DMS79 treated with DMSO at 0.1 percent for 48 hours (cell line): ENCODE measurements at places on chromosomes 13 and 19.
A peak's percentile ranks its signal among the peaks of the same experiment; 100 is the strongest.

DNA sequence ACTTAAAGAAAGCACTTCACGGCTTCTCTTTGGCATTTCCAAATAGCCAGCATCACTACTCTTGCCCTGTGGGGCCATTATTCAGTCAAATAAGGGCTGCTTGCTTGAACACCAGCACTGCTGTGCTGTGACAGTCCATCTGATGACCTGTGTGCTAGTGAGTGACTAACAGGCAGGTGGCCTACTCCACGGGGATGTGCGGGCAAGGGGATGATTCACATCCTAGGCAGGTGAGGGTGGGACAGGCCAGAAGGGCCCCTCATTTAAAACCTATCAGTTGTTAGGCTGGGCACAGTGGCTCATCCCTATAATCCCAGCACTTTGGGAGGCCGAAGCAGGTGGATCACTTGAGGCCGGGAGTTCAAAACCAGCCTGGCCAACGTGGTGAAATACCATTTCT lies 8.2 kb downstream of the CCNE1 start:
- no peak for DNase-seq

- DNase-seq = peak; percentile 99
These were observed at the start of gene DNAJC3 for GRCh38 chr13:95676762-95677563. TSS of gene DNAJC3 (plus strand) at chr13:95677139. CDS start at chr13:95677256, 117 bp downstream.

- DNase-seq = no peak
These were observed 698.0 kb downstream of the PCDH9 start for GRCh38 chr13:66532146-66532545.

- peak; percentile 57 for DNase-seq
These were observed 286.6 kb downstream of the PCDH20 start for GRCh38 chr13:61128850-61129645.

DNA sequence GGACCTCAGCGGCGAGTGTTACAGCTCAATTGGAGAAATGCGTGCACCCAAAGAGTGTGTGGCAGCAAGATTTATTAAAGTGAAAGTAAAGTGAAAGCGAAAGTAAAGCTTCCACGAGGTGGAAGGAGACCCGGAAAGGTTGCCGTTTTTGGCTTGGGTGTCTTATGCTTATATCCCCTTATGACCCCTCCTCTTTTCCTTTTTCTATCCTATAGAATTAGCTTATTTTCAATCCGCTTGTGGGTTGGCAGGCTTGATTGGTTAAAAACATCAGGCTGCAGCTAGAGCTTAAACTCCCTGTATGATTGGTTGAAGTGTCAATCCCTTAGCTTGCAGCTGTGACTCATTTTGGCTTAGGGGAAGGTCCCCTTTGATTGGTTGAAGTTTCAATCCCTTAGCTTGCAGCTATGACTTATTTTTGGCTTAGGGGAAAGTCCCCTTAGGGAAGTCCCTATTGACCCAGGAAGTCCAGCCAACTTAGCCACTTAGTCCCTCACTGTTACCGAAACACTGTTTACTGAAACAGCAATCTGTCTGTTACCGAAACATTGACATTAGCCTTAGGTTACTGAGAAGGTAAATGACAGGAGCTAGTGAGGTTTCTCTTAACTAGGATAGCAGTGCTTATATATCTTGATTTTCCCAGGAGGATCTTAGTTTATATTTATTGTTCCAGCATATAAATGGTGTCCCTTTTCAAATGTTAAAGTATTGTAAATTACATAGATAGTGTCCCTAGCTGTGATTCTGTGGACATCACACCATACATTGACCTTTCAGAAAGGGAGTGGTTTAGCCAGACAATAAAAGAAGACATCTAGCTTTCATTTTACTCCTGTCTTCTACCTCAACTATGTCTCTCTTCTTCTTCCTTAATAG lies 575.8 kb downstream of the DACH1 start:
- DNase-seq = peak; percentile 39

GRCh38 chr19:51948975-51949374 lies 21.7 kb downstream of the ZNF613 start:
- DNase-seq = no peak

- no peak for DNase-seq
These were observed 238.0 kb upstream of the SOX21 start for GRCh38 chr13:94950303-94950702.

DNA sequence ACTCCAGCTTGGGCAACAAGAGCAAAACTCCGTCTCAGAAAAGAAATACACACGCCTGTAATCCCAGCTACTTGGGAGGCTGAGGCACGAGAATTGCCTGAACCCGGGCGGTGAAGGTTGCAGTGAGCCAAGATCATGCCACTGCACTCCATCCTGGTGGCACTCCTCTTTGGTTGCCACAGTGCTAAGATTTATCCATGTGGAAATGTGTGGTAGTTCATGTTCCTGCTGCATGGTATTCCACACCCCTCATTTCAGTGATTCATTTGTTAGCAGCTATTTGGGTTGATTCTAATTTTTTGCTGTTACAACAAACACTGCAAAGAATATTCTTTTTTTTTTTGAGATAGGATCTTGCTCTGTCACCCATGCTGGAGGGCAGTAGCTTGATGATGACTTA lies 12.1 kb downstream of the IFNL3 start:
- DNase-seq = no peak

DNA sequence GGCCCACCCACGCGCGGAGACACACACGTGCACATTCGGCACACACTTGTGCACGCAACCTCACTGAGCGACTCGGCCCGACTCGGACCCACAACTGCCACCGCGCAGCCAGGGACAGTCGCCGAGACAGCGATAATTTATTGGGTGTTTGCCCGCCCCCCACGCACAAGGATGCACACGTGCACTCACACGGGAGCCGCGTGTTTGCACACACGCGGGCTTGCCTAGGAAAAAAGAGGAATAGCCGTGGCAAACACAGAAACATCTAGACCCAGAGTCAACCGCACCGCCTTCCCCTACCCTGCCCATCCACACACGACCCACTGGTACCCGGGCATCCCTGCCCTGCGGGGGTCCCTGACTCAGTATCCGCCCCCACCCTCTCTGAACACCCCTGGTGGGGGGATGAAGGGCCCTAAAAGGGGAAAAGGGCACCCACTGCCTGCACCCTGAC lies 1.1 kb upstream of the SSBP4 start:
- no peak for DNase-seq

DNA sequence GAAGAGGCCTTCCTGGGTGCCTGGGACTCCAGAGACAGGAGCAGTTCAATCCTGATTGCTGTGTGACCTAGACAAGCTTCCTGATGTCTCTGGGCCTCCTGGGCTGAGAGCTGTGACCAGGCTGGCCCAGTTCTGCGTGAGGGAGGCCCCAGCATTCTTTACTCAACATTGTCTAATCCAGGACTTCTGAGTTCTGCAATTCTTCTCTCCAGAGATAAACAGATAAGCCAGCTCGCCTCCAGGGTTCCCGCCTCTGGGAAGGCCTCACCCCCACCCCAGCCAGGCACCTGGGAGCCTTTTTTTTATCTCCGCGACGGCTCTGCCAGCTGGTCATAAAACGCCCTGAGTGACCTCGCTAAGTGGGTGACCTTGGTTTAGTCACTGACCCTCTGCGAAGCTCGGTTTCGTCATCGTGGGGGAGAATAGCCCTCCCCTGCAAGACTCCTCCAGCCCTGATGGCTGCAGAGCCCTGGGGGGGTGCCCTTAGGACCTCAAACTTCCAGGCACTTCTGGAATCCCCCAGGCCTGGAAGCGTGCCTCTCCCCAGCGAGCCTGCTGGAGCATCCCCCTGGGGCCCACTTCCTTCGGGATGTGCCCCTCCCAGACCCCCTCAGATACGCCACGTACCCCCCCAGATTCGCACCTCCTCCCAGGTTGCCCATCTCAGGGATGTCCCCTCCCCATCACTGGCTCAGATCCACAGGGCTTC lies 1.9 kb downstream of the SULT2B1 start:
- no peak for DNase-seq

DNA sequence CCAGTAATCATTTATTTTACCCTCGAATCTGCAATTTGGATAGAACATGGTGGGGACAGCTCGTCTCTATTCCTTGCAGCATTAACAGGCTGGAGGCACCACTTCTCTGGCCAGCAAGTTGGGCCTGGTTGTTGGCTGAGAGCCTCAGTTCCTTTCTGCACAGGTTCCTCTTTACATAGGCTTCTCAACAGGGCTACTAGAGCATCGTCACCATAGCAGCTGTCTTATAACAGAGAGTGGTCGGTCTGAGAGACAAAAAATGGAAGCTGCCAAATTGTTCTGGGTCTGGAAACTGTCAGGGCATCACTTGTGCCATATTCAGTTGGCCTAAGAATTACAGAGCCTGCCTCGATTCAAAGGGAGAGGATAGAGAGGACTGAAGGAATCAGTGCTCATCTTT lies 86.7 kb downstream of the DNAJC15 start:
- peak; percentile 9 for DNase-seq

DNA sequence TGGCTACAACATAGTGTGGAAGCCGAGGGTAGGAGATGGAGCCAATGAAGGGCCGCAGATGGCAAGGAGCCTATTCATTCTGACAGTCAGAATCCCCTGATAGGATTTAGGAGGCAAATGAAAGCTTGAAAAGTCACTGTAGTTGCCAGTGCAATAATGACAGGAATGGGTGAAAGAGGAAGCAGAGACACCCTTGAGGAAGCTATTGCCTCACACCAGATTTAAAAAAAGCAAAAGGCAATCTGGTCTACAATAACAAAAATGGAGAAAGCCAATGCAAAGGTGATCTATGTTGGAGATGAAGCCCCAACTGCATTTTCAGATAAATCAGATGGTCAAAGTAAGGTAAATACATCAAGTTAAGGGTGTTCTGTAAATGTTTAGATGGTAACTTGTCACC lies 158.5 kb downstream of the TUBA3C start:
- DNase-seq = no peak

DNA sequence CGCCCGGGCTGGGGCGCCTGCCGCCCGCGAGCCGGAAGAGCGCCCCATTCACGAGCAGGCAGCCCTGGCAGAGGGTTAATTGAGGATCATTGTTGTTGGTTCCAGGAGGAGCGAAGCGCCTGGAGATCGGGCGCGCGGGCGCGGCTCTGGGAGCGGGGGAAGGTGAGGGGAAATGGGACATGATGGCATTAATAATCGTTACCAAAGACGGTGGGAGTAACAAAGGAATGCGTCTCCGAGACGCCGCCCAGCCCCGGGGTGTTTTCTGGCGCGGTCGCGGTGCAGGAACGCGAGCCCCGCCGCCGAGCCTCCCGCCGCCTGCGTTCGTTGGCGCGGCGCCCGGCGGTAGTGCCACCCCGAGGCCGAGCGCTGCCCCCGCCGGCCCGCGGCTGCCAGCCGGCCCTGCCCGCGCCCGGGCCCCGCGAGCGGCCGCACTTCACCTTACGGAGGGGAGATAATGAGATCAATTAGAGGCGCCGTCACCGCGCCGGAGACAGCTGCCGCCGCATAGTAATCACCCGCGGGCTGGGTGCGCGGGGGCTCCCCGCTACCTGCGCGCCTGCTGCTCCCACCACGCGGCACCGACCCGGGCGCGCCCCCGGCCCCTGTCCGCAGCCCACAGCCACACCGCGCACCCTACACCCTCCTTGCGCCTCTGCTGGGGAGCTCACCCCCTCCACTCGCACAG lies 2.8 kb downstream of the ZNF536 start:
- peak; percentile 33 for DNase-seq

- no peak for DNase-seq
These were observed 475.8 kb upstream of the PCDH20 start for GRCh38 chr13:61891401-61891800.

- no peak for DNase-seq
These were observed 19.2 kb downstream of the ZNF787 start for GRCh38 chr19:56101746-56102535.

DNA sequence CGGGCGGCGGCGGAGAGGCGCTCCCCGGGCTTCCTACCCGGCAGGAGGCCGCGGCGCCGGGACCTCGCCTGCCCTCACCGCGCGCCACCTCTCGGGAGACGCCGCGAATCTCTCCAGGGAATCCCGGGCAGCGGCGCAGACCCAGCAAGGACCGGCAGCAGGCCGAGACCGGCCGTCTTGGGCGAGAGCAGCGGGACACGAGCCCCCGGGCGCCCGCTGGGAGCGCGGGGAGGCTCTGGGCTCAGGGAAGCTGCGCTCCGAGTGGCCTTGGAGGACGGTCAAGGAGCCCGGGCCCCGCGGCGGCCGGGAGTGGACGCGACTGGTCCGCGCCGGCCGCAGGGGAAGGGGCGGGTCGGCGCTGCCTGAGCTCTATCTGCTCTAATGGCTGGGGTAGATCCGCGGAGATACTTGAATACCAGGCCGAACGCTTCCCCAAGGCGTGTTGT lies 14.7 kb downstream of the CDX2 start:
- DNase-seq = no peak

DNA sequence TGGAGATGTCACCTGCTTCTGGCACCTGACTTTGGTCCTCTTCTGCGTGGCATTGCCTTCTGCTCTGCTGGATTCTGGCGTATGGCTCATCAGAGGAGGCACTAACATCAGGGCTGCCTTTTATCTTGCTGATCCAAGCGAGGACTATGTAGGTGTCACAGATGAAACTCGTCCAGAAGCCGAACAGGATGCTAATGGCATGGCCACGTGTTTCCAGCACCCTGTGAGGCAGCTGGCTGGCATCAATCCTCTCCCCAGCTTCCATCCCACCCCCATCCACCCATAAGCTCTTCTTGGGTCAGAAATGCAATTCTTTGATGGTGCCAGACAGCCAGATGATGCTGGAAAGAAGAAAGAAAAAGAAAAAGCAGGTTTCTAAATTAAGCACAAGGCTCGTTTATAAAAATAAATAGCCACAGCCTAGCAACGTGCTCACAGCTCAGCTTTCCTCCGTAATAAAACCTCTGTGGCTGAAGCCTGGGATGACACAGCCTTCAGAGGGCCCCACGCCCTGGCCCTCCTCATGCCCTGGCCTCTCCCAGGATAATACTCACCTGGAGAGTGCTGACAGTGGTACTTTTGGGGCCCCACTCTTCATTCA lies 212.9 kb upstream of the SERP2 start:
- DNase-seq = no peak

- no peak for DNase-seq
These were observed 639 bp downstream of the STARD13 start for GRCh38 chr13:33284916-33285315.

DNA sequence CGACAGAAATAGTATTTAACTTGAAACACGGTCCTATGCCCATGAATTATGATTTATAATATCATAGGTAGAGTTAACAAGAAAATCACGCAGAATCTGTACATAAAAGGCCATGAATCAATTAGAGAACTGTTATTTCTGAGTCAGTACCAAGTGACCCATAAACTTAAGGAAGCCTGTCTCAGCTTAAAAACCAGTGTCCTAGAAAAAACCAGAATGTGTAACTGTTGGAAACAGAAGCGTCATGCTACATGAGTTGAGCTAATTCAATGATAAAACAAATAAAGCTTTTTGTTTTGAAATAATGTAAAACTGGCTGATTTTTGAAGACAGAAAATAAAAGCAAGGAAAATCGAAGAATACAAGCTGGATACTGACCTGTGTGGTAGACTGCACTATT lies 34.8 kb upstream of the SGCG start:
- DNase-seq = no peak

DNA sequence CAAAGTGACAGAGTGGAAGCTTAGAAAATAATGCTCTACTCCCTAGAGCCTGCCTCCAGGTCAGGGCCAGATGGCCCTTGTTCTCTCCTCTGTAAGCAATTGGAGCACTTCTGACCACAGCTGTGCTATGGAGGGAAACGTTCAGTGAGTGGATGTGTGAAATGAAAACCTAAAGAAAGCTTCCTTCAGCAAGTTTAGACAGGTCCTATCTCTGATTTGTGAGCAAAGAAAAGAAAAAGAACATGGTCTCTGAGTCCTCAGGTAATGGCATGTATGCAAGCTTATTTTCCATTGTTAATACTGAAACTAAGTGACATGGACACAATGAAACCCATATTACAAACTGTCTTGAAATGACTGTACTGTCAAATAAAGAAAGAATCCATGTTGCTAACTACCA lies 1486.8 kb downstream of the EFNB2 start:
- DNase-seq = no peak
